ENCODE measurements at places on chromosomes 4 and X.

DNA sequence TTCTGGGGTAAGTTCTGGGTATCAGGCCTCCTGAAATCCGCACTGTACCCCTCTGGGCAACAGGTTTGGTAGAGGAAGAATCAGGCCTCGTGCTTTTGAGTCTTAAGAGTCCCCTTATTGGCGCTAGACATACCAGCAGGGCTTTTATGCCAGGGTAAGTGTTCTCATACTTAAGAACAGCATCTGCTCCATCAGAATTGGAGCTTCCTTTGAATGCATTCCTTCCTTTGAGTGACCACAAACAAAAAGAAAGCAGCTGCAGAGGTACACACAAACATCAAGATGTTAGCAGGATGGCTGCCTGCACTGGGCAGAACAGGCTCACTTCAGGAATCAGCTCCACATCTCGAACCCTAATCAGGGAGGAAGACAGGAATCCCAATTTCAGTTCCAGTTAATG is 156.8 kb downstream of the MGST2 start:
- no peak for DNase-seq

GRCh38 chr4:40196724-40197281 is at the start of gene RHOH:
Gene RHOH, plus strand, starts transcription at chr4:40197031. Its CDS starts 46,356 bp downstream, at chr4:40243387.
- peak; percentile 51 for DNase-seq

GRCh38 chrX:104254442-104255115 is at the start of gene ESX1:
Gene ESX1, minus strand, starts transcription at chrX:104254933. Its CDS starts 84 bp downstream, at chrX:104254849.
- no peak for DNase-seq

- no peak for DNase-seq
Observed at GRCh38 chr4:40331101-40331745, 3.9 kb upstream of the CHRNA9 start.

DNA sequence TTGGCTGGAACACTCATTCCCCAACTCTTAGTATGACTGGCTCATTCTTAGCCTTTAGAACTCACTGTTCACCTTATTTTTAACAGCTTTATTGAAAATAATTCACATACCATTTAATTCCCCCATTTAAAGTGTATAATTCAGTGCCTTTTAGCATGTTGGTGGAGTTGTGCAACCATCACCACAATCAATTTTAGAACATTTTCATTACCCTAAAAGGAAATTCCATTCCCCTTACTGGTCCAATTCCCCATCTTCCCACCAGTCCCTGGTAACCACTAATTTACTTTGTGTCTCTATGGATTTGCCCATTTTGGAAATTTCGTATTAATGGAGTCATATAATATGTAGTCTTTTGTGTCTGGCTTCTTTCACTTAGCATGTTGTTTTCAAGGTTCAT is 19.7 kb downstream of the NHSL2 start:
- DNase-seq: no peak

GRCh38 chr4:147683717-147684700 is at the start of gene PRMT9:
Gene PRMT9, minus strand, starts transcription at chr4:147684163. Its CDS starts 176 bp downstream, at chr4:147683987.
- DNase-seq: peak; percentile 54

- no peak for DNase-seq
Observed at GRCh38 chr4:145523117-145523516, 41.5 kb downstream of the SMAD1 start.

GRCh38 chrX:12794654-12795053 is 3.4 kb downstream of the PRPS2 start:
- no peak for DNase-seq

DNA sequence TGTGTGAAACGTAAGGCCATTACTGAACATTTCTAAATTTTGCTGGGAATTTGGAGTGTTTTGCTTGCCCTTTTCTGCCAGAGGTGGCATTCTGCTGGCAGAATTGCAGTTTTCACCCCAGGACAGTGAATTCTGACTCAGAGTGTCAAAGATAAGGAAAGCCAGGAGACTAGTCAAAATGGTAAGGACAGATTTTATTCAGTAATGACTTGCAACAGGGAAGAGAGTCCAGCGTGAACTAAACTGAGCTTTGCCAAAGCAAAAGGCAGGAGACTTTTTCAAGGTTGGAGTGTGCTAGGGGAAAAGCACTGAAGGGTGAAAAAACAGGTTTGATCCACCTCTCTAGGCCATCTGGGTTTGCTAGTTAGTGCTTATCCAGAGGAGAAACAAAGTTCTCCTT is 19.4 kb downstream of the MRFAP1 start:
- no peak for DNase-seq

DNA sequence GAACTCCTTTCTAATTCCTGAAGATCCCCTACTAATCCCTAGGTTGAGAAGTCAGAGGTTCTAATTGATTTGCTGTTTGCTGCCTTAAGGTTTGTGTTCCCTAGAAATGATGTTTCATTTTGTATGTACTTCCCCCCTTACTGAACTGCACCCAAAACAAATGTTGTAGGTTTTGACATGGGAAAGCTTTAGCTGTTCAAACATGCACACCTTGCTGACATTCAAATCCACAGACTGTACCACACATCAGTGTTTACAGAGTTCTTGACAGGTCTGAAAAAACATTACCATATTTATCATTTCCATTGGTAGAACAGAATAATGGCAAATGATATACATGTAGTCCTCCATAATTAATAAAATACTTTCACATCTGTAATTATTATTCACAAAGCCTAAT is 18.2 kb downstream of the EGF start:
- no peak for DNase-seq

DNA sequence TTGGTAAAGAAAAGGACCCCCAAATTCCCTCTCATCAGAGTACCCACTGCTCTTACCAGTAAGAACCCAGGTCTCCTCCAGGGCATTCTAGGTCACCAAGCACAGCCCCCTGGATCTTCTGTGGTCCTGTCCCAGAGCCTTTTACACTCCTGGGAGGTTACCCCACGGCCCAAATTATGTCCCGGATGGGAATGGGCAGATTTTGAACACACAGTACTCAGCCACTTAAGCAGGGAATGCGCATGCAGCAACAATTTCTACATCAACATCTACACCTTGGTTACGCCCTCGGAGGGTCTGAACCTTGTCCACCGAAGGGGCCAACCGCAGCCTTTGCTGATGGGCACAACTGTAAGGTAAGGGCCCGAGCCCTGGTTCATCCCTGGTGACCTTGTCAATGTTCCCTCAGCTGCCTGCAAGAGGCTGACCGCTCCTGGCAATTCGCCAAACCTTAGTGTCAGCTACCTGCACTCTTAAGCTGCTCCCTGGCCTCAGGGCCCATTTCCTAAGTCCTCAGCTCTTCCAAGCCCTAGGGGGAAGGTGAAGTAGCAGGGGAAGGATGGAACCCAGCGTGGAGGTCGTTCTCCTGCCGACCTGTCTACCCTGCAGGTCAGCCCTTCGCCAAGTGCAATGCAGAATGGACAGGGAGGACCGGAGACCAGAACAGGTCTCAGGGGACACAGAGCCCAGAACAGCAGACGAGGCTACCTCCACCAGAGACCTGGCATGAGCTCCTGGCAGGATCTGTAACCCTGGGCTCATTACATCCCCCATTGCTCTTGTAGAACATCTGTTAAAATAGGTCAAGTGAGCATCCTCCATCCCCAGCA is 5.9 kb downstream of the TIMP1 start:
- DNase-seq: no peak
